ENCODE measurements at places on chromosomes 3 and 15.

GRCh38 chr15:77014132-77015081 lies 19.5 kb downstream of the PSTPIP1 start:
- no peak for DNase-seq

- no peak for DNase-seq
Observed at GRCh38 chr3:185866555-185866954, 41.7 kb upstream of the IGF2BP2 start.

- DNase-seq: no peak
Observed at GRCh38 chr3:119697394-119697793, 5.4 kb upstream of the CFAP91 start.

GRCh38 chr15:85649372-85649771 lies 145.4 kb downstream of the KLHL25 start:
- DNase-seq: no peak

DNA sequence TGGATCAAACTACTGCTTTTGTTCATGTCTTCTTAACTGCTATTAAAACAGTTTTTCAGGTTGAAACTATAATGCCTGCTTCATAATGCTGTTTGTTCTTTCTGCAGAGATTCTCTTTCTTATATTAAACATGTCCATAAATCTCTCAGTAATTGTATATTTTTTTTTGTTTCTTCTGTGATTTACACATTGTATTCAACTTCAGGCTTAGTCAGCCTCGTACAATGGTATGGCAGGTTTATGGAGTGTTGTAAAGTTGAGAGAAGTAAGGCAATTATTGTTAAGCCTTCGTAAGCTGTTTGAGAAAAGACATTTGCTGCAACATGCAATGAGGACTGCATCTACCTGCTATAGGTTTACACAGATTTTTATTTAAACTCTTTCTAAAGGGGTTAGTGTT lies 977.1 kb downstream of the DIPK2A start:
- no peak for DNase-seq

GRCh38 chr3:15387171-15387581 lies 40.2 kb downstream of the METTL6 start:
- DNase-seq: no peak

GRCh38 chr3:17301271-17301670 lies 416.5 kb downstream of the PLCL2 start:
- no peak for DNase-seq

DNA sequence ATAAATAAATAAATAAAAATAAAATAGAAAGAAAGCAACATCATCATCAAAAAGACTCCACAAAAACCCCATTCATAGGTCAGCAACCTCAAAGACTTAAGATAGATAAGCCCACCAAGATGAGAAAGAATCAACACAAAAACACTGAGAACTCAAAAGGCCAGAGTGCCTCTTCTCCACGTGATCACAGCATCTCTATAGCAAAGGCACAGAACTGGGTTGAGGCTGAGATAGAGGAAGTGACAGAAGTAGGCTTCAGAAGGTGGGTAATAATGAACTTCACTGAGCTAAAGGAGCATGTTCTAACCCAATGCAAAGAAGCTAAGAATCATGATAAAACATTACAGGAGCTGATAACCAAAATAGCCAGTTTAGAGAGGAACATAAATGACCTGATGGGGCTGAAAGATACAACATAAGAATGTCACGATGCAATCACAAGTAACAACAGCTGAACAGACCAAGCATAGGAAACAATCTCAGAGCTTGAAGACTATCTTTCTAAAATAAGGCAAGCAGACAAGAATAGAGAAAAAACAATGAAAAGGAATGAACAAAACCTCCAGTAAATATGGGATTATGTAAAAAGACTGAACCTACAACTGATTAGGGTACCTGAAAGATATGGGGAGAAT lies 26.4 kb downstream of the GNB5 start:
- DNase-seq: no peak

DNA sequence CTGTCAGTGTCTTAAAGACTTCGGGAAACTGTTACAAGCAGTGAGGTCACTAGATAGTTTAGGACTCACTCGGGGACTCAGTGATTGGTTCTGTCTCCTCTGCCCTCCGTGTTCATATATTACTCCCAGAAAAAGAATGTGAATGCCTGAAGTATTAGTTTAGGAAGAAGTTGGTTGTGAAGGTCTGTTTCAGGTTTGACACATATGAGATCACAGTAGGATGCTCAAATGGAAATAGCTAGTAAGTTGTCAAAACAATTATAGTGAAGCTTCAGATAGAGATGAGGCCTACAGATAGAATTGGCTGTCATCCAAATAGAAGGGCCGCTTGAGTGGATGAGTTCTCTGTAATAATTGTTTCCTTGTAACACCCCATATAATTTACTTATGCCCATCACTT lies 172.6 kb downstream of the PLCL2 start:
- no peak for DNase-seq

- no peak for DNase-seq
Observed at GRCh38 chr15:69045802-69046201, 31.3 kb downstream of the NOX5 start.

DNA sequence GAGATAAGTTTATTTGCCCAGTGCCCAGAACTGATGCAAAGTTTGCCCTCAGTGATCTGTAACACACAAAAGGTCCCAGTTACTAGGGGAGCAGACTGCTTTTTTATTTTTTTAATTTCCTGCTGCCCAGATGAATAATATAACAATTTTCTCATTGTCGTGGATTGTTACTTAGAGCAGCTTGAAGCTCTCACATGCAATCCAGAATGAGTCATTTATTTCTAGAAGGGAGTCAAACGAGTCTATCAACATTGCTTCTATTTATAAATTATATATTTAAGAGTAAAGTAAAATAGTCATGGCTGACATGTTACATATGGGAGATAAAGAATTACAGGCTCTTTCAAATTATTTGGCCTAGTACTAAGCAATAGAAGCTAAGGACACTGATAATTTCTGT lies 41.3 kb downstream of the MEIS2 start:
- DNase-seq: no peak

DNA sequence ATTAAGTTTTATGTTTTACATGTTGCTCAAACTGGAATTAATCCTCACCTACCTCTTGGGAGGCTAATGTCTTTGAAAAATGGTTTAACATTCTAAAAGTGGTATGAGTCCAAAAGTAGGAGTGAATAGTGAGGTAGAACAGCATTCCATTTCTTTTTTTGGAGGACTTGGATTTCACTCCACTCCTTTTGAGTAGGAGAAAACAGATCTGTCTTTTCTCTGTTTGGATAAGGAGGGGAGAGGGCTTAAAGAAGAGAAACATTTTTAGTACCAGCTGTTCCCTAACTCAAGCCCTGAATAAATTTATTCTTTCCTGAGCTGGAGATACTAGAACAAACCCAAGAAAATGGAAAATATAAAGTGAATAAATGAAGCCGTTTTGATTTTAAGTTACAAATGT lies 687.9 kb downstream of the MECOM start:
- no peak for DNase-seq

- no peak for DNase-seq
Observed at GRCh38 chr3:24684506-24685023, 189.9 kb upstream of the THRB start.

- no peak for DNase-seq
Observed at GRCh38 chr3:160331127-160331937, 67.7 kb downstream of the IFT80 start.

- no peak for DNase-seq
Observed at GRCh38 chr3:42052132-42052483, 39.0 kb upstream of the TRAK1 start.

Data from hypothalamus (tissue), 51 donors.